Naive thymus-derived CD8-positive, alpha-beta T cell (primary cell): ENCODE measurements at places on chromosomes 11 and 22.

- no peak for DNase-seq
Observed at GRCh38 chr22:21710156-21710555, 25.4 kb downstream of the YPEL1 start.

- no peak for DNase-seq
Observed at GRCh38 chr11:30889143-30889794, 303.1 kb upstream of the MPPED2 start.

DNA sequence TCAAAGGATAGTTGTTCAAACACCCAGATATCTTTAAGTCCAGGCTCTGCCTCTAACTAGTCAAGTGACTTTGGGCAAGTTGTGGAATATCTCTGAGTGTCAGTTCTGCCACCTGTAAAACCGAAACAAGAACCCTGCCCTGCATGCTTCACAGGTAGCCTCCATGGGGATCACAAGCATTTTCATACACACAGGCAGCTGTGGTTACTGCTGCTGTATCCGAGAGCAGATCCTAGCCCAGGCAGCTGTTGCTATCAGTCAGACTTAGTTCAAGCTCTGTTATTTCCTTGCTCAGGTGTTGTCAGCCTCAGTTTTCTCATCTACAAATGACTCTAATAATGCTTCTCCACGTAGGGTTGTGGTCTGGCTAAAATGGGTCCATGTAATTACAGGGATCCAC lies 6.5 kb upstream of the RASD2 start:
- no peak for DNase-seq

DNA sequence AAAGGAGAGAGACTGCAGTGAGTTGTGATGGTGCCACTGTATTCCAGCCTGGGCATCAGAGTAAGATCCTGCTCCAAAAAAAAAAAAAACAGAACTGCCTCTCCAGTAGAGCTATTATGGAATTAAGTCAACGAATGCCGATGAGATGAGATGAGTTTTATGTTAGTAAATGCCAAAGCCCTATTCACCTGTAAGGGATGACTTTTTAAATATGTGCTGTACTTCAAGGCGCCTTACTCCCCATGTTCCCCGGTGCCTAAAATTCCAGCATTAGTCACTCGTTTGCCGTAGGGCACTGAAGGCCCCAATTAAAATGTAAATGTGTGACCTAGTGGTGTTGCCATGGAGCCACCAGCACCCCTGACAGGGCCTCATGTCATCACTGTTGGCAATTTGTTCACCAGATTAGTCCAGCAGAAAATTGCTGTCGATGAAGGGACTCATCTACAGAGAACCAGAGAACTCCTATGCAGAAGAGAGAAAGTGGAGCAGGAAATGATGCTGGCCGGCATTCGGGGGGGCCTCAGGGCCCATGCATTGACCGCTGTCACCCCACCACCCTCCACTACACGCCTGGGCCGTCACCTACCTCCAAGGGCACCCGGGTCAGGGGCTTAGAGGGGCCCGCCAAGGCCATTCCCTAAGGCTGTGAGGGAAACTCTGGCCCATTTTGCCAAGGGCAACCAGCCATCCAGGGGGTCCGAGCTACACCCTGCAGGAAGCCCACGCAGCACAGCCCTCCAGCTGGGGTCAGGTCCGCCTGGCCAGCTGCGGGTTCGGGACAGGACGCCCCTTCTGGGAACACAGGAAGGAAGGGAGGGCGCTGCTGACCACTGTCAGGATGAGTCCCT lies 17.8 kb downstream of the LIF start:
- no peak for DNase-seq

GRCh38 chr11:131027491-131027890 lies 111.2 kb upstream of the SNX19 start:
- DNase-seq: no peak

DNA sequence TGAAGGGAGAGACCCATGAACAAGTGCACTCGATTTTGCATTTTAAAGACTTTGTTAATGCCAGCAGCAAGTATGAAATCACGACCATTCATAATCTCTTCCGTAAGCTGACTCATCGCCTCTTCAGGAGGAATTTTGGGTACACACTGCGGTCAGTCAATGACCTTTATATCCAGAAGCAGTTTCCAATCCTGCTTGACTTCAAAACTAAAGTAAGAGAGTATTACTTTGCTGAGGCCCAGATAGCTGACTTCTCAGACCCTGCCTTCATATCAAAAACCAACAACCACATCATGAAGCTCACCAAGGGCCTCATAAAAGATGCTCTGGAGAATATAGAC lies 5.9 kb downstream of the SERPIND1 start:
- no peak for DNase-seq

- DNase-seq: no peak
Observed at GRCh38 chr11:57373146-57373545, 7.8 kb downstream of the PRG3 start.

- no peak for DNase-seq
Observed at GRCh38 chr11:45852018-45852711, 4.9 kb downstream of the CRY2 start.

DNA sequence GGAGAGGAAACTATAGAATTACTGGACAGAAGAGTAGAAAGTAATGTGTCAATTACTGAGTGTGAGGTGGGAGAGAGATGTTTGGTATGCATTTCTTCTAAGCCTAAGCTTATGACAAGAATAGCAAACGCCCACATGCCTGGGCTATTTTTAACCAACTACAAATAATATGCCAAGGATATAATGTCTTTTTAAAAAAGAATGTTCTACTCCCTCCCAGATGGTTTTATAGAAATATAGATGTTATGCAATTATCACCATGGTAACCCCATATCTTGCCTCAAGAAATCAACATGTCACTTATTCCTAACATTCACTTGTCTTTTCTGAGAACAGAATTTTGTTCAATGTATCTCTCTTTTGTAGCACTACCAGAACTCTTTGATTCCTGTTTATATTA lies 996.7 kb upstream of the CHORDC1 start:
- no peak for DNase-seq

- no peak for DNase-seq
Observed at GRCh38 chr11:130787973-130788570, 128.2 kb downstream of the SNX19 start.

- no peak for DNase-seq
Observed at GRCh38 chr11:250274-250673, 13.5 kb downstream of the PSMD13 start.

GRCh38 chr11:111703576-111703975 lies 62.6 kb downstream of the PPP2R1B start:
- no peak for DNase-seq

GRCh38 chr22:49052023-49052538 lies 775.6 kb downstream of the BRD1 start:
- DNase-seq: peak; percentile 39

DNA sequence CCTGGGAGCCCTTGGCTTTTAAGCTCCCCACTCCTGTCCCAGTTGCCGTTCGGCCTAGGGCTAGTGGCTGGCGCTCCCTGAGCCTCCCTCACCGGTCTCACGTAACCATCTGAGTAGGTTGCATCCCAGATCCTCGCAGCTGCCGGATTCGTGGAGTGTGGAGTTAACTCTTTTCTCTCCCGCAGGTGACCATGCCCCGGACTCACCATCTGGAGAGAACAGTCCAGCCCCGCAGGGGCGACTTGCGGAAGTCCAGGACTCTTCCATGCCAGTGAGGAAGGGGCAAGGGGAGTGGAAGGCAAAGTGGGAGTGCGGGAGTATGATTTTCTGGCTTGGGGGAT lies 902 bp downstream of the MUS81 start:
- DNase-seq: no peak

DNA sequence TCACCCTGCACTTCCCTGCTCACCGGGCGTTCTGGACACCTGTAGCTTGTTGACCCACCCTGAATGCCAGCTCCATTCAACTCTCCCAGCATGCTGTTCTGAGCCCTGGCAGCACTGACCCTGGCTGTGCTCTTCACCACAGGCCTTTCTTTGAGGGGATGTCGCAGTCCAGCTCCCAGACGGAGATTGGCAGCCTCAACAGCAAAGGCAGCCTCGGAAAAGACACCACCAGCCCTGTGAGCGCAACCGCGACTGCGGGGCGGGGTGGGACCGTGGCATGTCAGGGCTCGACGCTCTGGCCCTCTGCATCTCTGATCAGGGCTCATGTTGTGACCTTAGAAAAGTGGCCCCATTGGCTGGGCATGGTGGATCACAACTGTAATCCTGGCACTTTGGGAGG lies 47.4 kb upstream of the RAB1B start:
- no peak for DNase-seq

GRCh38 chr11:120022617-120023016 lies 115.3 kb downstream of the TRIM29 start:
- no peak for DNase-seq

GRCh38 chr11:57157624-57158023 lies 24.1 kb upstream of the LRRC55 start:
- DNase-seq: no peak

DNA sequence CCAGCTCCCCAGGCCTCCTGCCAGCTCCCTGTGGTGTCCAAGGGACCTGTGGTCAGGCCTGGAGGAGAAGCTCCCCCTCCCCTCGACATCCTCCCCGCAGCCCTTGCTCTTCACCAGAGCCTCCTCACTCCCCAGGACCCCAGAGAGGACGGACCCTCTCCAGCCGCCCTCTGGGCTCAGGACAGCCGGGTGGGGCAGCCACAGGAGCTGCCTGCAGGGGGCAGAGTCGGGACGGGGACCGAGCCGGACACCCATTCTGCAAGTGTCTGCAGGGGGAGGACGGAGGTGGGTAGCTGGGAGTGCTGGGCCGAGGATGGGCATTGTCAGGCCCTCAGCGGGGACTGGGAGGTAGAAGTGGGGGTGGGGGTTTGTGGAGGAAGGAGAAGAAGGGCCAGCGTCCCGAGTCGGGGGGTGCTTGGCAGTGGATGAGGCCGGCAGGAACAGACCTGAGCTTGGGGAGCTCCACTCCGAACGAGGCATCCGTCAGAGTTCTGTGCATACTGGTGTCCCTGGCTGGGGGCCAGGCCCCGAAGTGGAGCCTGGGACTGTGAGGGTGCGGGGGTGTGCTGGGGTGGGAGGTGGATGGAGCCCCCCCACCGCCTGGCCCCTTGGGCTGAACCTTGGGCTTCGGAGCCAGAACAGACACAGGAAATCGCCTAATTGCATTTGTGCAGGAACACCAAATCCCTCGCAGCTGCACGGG lies 15.2 kb downstream of the PRR33 start:
- no peak for DNase-seq

DNA sequence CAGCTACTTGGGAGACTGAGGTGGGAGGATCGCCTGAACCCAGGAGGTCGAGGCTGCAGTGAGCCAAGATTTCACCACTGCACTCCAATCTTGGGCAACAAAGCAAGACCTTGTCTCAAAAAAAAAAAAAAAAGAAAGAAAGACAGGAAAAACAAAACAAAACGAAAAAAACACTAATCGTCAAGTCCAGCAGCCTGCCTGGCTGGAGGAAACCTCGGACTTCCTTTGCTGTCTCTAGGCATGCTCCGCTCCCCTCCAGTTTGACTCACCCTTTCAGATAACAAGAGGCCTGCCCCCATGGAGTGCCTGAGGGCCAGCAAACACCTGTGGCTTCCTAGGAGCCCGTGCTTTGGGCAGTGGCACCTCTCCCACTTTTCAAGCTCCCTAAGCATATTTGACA lies 28.8 kb upstream of the CHKA start:
- no peak for DNase-seq

DNA sequence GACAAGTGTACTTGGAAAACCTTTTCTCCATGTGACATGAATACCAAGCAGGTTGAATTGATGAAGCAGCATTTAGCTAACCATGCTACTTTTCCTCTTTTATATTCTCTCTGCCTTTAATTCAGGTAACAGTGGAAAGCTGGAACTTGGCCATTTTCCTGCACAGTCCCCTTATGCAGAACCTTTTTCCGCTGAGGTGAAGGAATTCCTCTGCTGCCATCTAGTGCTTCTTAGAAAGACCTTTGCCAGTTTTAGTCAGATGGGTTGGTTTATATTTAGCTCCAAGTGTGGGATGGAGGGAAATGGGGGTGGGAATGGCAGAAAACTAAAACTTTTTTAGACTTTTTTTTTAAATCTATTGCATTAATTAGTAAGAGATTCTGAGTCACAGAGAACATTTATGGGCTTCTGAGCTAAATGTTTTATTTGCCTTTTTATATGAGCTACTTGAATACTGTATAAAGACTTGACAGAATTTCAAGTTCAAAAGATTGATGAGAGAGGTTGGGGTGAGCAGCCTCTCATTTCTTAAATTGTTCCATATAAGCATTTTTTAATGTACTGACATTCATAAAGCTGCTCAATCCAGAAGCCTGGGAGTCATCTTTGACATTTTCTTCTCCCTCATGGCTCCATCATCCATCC lies 153.9 kb upstream of the ZC3H12C start:
- no peak for DNase-seq

DNA sequence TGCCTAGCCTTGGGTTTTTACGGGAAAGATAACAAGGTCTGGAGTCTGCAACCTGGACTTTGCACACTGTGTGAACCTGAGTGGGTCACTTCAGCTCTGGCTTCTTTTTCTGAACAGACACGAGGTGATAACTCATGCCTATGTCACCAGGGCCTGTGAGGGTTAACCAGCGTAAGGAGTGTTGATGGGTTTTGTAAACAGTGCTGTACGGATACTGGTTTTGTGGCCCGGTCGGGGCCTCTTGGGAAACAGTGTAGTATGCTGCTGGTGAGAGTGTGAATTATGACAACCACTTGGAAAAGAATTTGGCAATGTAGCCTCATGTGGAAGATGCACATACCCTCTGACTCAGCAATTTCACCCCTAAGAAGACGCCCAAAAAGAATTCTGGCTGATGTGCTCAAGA lies 266.8 kb downstream of the MN1 start:
- DNase-seq: no peak

GRCh38 chr11:70146895-70147520 lies 56.1 kb upstream of the FADD start:
- DNase-seq: no peak

DNA sequence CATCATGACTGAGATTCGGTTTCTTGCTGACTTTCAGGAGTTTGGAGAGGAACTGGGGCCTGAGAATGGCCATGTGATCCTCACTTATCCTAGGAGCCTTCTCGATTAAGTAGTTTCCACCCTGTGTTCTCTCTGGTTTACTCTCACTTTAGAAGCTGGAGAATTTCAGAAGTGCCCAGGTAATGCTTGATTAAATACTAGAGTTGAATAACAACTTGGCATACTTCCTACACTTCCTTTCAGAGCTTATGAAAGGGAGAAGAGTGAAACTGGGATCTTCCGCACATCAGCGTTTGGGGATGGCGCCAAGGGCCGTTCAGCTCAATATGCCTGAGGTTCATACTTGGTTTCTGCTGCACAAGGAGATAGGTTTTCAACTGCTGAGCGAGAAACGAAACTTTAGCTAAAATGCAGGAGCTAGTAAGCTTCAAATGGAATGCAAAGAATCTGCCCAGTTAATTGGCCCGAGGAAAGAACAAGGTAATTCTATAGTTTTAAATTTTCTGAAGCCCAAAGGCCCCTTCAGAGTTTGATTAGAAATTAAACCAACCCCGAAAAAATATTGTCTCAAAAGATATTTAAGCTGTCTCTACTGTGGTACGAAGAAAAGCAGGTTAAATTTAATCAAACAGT lies 823 bp upstream of the MUC15 start:
- DNase-seq: no peak

GRCh38 chr11:130381317-130381716 lies 47.1 kb downstream of the ADAMTS8 start:
- no peak for DNase-seq
